H7 (cell line): ENCODE measurements at places on chromosomes 4 and X.

GRCh38 chr4:118857760-118858159, 21.8 kb upstream of the SEC24D start:
- DNase-seq, result no peak

- peak; percentile 72 for DNase-seq
Observed at GRCh38 chr4:3656416-3657356, 109.5 kb upstream of the ADRA2C start.

DNA sequence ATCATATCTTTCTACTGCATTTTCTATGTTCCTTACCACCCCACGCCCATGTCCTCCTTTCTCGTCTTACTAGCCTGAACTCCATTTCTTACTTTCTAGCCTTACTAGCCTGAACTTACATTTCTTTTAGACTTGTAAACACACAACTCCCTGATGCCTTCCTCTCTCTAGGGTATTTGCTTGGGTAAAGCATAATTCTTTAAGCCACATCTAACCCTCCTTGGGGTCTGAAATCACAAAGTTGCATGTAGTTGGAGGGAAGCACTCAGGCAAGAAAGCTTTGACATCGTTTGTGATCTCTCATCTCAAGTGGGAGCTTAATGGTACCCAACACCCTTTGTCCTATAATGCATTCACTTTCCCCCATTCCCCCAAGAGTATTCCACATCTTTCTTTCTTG, 124.4 kb downstream of the SPOCK3 start:
- no peak for DNase-seq

GRCh38 chr4:83613023-83613422, 77.1 kb downstream of the GPAT3 start:
- DNase-seq, result no peak

GRCh38 chr4:117135634-117136354, 50.4 kb upstream of the TRAM1L1 start:
- no peak for DNase-seq

GRCh38 chrX:118847676-118848075, 24.1 kb downstream of the ZCCHC12 start:
- peak; percentile 72 for DNase-seq

DNA sequence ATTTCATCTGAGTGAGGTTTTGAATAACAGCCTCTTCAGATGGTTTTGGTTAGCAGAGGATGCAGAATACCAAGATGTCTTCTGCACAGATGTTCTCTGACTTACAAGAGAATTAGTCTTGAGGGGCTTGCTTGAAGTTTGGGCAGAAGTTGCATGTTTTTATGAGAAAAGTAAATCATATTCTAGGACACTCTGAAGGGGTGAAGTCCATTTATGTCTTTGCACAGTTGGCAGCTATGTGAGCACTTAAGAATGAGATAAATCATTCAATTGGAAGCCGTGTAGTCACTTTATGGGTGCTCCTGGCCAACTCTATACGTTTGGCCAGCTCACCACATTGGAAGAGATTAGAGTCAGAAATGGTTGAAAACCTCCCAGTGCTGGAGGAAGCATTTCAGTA, 252.7 kb upstream of the KCNIP4 start:
- DNase-seq, result no peak

DNA sequence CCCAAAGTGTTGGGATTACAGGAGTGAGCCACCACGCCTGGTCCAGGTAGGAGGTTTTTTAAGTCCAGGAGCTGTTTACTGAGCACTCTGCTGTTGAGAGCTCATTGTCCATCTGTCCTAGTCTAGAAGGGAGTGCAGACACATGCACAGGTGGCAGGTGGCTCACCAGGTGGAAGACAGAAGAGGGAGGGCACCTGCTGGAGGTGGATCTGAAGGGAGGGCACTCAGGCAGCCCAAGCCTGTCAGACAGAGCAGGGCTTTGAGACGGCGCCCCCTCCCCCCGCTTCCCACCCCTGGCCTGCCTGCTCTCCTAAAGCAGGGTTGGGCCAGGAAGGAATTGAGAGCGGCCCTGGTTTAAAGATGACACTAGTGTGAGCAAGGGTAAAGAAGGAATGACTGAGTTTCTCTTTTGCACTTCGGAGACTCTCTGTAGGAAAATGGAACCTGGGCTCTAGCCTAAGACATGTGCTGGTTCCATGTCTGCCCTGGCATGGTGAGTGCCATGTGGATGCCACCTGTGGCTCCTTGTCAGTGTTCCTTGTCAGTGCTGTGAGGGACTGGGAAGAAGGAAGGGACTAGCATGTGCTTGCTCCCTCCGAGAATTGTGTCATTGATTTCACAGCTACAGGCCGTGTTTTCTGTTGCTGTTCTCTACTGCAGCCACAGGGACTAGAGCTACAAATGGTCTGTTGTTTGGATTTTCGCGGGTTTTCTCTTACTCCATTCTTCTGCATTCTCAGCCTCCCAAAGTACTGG, 108.6 kb downstream of the TNIP2 start:
- DNase-seq, result no peak

DNA sequence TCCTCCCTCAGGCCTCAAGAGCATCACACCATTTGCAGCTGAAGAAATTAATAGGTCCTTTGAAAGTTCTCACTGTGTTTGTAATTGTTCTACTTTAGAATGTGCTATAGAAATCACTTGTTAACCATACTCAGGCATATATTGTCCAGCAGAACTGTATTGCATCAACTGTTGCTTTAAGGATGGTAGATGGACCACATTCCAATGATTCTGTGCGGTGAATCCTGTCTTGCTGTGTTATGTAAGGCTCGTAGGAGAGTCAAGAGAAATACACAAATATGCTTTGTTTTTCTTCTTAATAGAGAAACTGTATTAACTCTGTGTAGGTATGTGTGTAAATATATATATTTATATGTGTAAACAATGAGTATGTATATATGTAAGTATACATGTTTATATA, 6.3 kb upstream of the ADGRA3 start:
- no peak for DNase-seq

- no peak for DNase-seq
Observed at GRCh38 chrX:16060252-16060651, 63.1 kb upstream of the GRPR start.

DNA sequence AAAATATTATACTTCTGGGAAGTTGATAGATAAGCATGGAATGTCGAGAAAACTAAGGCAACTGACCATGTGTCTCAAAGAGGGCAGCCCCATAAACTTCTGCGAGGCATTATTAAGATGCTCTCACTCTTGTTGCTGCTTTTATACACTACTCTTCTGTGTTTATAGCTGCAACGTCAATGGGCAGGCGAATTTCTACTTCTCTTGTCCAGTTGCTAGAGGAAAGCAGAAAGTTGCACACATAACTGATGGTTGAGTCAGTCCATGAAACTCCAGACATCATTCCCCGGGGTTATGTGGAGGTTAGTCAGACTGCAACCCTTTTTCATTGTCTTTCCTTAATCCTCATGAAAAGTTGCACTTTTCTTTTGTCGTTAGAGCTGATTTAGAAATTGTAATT, 39.8 kb downstream of the VCX3B start:
- DNase-seq, result no peak

- DNase-seq, result no peak
Observed at GRCh38 chr4:97548186-97548585, 595.1 kb downstream of the STPG2 start.

GRCh38 chrX:23736030-23736429, 7.0 kb downstream of the ACOT9 start:
- DNase-seq, result no peak

- DNase-seq, result peak; percentile 83
Observed at GRCh38 chrX:25013632-25014365, 2.0 kb downstream of the ARX start.

DNA sequence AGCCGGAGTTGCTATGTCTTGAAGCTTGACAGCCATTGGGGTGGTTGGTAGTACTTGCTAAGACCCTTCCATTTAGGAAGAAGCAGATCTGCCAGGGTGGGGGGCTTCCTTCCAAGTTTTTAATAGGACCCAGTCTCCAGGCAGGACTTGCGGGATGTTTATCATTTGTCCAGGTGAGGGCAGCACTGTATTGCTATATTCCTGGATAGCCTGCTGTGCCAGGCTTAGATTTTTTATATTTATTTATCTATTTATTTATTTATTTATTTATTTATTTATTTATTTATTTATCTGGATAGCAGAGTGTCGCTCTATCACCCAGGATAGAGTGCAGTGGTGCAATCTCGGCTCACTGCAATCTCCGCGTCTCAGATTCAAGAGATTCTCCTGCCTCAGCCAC, 87.4 kb upstream of the CT45A1 start:
- DNase-seq, result peak; percentile 6

DNA sequence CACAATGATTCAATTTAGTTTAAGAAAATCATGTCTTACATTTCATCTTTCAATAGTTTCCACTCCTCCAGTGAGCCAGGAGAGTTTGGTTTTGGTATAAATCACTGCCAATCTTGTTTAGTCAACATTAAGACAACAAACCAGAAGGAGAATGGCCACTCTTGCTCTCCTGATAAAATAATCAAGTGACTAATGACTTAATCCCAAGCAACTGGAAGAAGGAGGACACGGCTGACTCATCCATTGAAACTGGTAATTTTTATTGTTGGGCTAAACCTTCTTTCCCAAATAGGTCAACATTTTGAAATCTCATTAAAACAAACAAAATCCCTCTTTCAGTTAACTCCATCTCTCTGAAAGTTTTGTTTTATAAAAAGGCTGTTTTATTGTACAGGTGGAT, 230.2 kb downstream of the CLCN4 start:
- no peak for DNase-seq

GRCh38 chrX:102860235-102860634, 76.8 kb upstream of the RAB40AL start:
- no peak for DNase-seq

- no peak for DNase-seq
Observed at GRCh38 chr4:124219389-124219788, 493.1 kb downstream of the ANKRD50 start.

DNA sequence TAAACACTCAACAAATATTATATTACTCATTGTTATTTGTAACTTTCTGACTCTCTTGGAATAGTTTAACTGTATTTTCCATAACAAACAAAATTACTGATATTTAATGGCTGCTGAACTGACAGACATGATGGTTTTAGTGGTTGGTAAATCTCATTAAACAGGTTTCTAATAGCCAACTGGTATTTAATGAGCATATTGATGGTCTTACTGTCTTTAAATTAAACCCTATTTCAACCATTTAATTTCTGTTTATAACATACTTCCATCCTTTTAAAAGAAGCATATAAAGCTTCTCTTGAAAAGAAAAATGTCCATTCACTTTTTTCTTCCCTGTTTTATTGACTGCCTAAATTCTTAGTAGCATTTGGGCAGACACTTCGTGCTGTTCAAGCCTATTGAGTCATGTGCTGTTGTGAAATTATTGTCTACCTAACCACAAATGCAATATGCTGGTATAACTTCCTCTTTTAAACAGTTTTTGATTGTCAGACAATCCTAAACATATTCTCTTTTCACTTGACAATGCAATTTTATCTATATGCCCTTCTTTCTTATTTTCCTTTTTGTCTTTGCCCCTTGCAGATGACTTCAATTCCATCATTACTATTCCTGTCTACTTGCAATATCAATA, 163.9 kb upstream of the SLC7A11 start:
- DNase-seq, result no peak

DNA sequence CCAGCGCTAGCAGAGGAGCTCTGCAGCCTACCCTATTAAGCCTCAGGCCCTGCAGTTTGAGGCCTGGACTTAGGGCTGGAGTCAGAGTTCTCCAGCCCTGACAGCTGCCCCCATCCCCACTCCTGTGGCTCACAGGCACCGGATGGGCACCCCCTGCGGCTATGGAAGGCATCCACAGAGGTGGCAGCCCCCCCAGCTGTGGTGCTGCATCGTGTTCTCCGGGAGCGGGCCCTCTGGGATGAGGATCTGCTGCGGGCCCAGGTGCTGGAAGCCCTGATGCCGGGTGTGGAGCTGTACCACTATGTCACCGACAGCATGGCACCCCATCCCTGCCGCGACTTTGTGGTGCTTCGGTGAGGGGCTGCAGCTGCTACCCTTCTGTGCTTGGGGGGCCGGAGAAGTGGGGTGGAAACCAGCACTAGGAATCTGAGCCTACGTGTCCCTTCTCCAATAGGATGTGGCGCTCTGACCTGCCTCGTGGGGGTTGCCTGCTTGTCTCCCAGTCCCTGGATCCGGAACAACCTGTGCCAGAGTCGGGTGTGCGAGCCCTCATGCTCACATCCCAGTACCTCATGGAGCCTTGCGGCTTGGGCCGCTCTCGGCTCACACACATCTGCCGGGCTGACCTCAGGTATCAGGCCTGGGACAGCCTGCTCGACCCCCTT, 76.2 kb downstream of the STARD8 start:
- peak; percentile 29 for DNase-seq

DNA sequence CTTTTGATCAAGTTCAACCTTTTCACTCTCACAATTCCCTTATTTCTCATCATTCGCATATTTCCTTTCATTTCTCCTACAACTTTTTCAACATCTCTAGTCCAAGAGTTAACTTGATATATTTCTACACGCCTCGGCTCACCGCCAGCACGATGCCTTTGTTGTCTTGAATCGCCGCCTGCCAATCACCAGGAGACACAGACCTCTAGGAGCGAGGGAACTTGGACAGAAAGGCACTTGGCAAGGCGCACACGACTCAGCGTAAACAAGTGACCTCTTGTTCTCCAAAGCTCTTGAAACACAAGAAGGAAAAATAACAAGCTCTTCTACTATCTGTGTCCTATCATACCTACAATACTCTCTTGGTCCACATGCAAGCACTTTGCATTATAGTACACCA, 27.1 kb upstream of the RBMX start:
- DNase-seq, result no peak

DNA sequence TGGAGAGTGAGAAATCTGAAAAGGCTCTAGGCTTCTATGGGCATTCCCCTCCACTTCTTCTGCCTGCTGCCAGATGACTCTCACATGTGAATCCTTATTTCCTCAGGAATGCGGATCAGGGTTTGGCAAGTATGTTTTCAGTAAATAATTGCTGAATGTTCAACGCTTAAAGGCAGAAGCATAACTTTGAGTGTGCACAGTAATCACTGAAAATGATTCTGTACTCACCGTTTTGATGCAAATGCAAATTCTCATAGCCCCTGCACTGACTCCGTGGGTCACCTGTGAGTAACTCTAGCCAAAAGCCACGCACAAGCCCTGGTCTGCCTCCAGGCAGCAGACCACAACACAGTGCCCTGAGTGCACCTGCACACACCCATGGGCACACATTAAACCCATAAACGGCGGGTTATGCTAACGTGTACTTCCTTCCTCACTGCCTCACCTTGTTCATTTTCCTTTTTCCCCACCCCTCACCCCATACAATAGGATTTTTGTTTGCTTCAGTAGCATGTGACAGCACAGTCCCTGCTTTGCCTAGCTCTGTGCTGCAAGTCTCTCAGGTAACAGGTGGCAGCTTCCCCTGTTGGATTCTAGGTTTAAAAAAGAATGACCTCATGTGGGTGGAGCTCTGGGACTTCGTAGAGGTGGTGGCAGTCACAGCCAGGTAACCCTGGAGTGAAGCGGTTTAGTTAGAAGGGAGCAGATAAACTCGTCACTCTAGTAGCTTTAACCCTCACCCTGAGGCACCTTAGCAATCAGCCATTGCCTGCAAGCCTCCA, at the start of gene ARHGEF38:
Gene ARHGEF38 (plus strand): TSS at position 656 of the 782 bp plus-strand sequence. CDS start 146 bp downstream, outside the sequence.
- DNase-seq, result no peak

- no peak for DNase-seq
Observed at GRCh38 chrX:150199181-150199580, 163.9 kb upstream of the MAMLD1 start.
